EL (cell line): ENCODE measurements at places on chromosomes 2 and 18.

DNA sequence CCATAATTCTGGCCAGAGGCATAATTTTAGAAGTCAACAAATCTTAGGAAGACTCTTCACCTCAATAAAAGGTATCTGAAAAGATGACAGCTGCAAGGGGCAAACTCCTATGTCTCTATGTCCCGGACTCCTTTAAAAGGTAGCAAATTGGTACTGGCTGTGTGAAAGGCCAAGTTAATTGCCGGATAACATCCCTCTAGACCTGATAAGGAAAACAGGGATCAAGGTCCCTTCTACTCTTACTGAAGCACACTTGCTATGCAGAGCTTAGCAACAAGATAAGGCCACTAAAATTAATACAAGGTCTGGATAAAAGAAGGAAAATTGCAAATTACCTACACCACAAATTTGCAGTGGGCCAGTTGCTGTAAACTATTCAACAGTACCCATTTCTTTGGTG is 141.0 kb upstream of the EPC2 start:
- no peak for DNase-seq

DNA sequence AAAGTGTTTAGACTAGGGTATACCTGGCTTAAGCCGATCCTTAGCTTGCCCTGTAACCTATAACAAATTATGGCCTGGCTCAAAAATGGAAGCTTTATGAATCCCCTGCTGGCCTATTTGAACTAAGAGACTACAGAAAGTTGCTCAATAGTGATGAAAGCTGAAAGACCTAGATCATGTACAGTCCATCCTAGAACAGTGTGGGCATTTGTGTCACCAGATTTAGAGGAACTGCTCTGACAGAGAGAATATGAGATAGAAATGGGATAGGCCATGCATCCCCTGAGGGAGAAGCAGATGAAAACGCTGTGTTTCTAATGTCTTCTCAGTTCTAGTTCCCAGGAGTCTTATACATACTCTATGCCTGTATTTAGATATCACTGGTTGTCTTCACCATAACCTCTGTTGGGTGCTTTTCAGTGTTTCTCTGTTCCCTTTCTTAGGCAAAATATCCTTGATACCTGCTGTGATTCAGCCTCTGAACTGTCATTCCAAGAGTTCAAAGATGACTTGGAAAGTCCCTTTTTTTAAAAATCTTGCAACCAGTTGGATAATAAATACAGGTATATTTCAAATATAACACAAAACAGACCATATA is 246.9 kb upstream of the SLC39A10 start:
- no peak for DNase-seq

GRCh38 chr2:168198476-168199207 is 48.8 kb downstream of the STK39 start:
- peak; percentile 41 for DNase-seq

- no peak for DNase-seq
Observed at GRCh38 chr2:237942513-237942899, 24.3 kb upstream of the UBE2F start.

GRCh38 chr18:30929718-30930117 is 112.8 kb downstream of the DSC3 start:
- no peak for DNase-seq

DNA sequence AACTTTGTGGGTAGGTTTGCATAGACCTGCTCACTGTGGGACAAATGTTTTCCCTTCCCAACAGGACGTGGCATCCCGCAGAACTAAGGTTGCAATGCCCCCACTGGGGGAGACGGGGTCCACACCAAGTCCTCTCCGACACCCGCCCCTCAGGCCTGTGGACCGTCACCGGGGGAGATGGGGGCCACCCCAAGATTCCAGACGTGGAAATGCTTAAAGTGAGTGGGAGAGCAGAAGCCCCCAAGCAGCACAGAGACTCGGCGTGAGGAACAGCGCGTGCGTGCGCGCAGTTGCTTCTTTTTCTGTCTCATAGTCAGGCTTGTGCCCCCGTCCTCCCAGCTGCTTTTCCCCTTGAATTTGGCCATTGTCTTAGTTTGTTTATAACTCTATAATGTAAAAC is 826.3 kb upstream of the SALL3 start:
- no peak for DNase-seq

DNA sequence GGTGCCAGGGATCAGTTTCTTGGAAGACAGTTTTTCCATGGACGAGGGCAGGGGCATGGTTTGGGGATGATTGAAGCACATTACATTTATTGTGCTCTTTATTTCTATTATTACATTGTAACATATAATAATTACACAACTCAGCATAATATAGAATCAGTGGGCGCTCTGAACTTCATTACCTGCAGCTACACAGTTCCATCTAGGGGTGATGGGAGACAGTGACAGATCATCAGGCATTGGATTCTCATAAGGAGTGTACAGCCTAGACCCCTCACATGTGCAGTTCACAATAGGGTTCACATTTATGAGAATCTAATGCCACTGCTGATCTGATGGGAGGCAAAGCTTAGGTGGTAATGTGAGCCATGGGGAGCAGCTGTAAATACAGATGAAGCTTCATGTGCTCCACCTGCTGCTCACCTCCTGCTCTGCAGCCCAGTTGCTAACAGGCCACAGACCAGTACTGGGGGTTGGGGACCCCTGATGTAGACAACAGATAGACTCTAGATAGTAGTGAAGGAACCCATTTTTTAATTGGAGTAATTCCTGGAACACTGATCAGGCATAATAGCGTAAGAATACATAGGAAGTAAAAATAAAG is 41.5 kb upstream of the MC4R start:
- DNase-seq, result peak; percentile 26

- peak; percentile 38 for DNase-seq
Observed at GRCh38 chr2:102187496-102188150, 800 bp downstream of the IL1RL2 start.

DNA sequence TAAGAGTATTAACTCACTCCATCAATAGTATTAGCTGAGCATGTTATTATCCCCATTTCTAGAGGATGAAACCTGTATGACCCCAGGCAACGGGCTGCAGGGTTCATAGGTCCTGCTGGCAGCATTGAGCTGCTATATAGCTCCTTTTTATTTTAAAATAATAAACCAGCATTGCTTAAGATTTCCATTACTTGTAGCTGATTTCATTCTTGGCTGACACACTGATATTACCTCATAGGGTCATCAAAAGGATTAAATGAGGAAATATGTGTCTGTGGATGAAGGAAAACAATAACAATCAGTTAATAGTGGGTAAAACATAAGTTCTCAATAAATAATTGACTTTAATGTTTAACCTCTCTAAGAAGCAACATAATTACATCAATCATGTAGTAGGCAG is 48.3 kb upstream of the NRP2 start:
- DNase-seq, result no peak

- no peak for DNase-seq
Observed at GRCh38 chr2:206920951-206921350, 18.4 kb upstream of the CPO start.

GRCh38 chr2:234863043-234863934 is 88.5 kb upstream of the SH3BP4 start:
- DNase-seq, result peak; percentile 61

- DNase-seq, result no peak
Observed at GRCh38 chr2:142222715-142223114, 91.9 kb upstream of the LRP1B start.

- DNase-seq, result no peak
Observed at GRCh38 chr18:5214583-5215351, 17.7 kb upstream of the AKAIN1 start.

GRCh38 chr2:108351889-108352288 is 25.9 kb upstream of the SULT1C4 start:
- DNase-seq, result no peak

- DNase-seq, result peak; percentile 53
Observed at GRCh38 chr2:33583194-33583938, 15.7 kb downstream of the FAM98A start.

GRCh38 chr2:71503837-71504236 is 50.5 kb downstream of the DYSF start:
- DNase-seq, result no peak

DNA sequence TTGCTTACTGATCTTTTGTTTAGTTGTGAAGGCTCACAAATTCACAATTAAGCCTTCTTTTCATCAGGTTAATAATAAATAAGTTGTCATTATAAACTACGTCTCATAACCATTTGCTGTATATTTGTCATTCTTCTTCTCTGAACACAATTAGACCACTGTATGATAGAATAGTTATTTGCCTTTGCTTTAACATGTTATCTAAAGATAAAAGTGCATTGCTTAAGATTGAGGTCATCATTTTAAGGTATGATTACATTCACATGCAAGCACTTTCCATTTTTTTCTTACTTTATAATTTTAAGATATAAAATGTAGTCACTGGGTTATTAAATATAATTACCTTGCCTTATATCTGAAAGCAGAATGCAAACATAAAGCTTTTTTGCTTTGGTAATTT is 80.1 kb upstream of the GLS start:
- no peak for DNase-seq

DNA sequence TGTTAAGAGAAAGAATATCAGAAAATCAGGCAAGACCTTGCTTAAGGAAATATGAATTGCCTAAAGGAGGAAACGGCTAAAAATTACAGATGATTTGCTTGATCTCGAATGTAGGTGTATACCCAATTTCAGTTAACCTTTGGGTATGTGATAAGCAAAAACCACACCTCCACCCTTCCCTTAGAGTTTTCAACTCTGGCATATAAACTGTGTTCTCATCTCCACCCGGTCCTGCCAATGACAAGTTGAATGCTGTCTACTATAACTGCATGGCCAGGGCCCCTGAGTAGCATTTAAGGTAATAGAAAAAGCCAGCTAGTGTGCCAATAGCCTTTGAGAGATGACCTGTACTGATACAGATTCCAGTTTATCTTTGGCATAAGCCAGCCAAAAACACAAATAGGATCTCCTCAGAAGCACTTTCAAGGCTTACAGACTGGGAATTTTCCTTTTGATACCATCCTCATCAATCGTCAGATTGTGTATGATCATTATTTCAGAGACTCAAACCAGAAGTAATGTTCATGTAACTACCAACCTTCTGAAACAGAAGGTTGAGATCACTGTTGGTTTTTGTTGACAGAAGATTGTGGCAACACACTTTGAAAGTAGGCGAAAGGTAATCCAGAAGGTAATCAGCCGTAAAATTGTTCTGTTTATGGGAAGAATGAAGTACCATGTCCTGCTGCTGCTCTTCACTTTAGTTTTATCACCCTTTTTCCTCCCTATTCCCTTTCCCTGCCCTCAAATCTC is 163.1 kb downstream of the GFPT1 start:
- no peak for DNase-seq

GRCh38 chr2:187349326-187349944 is 98.6 kb downstream of the CALCRL start:
- no peak for DNase-seq

DNA sequence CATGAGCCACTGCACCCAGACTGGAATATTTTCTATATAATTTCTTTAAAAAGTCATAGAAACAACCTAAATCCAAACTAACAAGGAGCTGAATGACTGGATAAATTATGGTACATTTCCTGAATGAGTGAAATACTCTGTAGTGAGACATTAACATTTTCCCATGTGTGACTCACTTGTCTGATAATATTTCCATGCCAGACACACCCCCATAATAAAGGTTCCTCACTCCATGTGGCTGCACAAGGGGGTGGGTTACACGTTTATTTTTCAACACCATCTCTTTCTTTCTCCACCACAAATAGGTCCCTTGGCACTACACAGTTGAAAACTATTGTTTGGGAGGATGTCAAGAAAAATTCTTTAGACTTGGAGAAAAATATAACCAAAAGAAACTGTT is 266.3 kb upstream of the LYPD1 start:
- peak; percentile 30 for DNase-seq

GRCh38 chr18:77407733-77408132 is 158.1 kb downstream of the GALR1 start:
- no peak for DNase-seq
